ENCODE measurements at places on chromosomes 4 and X. TPM values are rescaled to one million over a fixed set of nuclear protein-coding genes. Genes with fewer than 3 reads are reported as not detected.

The DACH2 gene
- not detected for total RNA-seq

DNA sequence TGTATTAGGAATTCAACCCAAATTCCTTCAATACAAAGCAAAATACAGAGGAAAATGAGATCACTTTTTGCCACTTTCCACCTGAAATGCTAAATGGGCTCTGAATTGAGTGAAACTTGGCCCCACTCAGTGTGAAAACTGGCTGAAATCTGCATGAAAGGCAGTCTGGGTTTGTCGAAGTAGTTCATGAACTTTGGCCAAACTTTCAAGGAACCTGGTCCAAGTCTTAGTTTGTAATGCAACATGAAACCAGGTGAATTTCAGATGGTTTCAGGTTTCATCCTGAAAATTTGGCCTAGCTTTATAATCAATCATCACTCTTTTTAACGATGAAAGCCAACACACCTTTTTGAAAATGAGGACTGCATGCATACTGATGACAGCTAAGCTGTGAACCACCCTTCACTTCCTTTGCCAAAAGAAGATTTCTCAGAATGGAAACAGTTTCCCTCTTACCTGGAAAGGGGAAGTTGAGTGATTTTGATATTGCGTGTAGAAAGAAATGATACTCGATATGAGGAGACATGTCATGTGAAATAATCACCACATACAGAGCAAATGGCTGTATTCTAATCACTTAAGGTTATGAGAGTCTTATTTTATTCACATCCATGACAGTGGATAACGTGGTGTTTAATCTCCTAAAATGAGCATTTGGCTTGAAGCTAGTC lies 209.9 kb upstream of the ETNPPL start:
- no peak for DNase-seq

The AREG gene
- total RNA-seq = 3.4 TPM

- no peak for DNase-seq
Measured at GRCh38 chr4:5781691-5782090, 70.7 kb downstream of the EVC start.

GRCh38 chr4:58048491-58048890 lies 938.3 kb upstream of the IGFBP7 start:
- no peak for DNase-seq

DNA sequence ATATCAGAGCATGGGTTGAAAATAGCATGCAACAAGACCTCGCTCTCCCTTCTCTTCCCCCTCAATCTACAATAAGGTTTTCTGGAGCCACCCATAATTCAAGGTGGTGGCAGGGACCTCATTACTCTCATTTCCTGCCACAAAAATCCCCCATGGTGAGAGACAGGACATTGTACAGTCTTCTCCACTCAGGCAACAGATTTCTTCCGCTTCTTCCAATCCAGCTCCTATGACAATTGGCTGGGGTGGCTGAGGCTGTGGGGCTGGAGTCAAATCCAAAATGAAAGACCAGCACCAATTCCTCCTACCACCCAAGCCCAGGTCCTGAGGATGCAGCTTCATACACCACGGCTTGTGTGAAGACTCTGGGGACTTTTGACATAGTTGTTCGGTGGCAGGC lies 40.3 kb upstream of the NKRF start:
- DNase-seq = no peak

GRCh38 chrX:150635952-150636351 lies 57.2 kb upstream of the MTMR1 start:
- DNase-seq = no peak

DNA sequence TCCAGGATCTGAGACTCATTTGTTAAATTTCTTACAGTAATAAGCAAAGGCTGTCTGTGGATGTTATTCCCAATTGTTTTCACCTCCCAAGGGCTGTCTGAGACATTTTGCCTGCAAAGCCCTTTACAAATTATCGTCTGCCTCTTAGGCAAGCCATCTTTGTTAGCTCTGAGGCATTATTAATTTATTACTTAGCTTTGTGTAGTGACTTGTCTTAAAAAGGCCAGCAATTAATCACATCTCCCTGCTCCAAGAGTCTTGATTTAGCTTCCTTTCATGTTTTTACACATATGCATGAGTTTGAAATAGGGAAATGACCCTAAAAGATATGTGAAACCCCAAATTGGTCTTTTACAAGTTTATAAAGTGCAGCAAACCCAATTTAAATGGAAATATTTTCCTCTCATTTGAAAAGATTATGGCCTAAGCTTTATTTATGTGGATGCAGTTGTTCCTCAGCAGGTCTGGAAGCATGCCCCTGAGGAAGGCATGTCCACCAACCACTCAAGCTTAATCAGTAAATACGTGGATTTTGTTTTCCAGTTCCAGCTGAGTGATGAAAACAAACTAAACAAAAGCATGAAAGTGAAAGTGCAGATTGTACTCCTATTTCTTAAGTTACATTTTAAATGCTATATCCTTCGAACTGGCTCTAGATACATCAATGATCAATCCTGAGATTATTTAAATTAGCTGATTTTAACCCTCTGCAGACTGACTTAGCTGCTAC lies 173.6 kb upstream of the LNX1 start:
- peak; percentile 37 for DNase-seq

DNA sequence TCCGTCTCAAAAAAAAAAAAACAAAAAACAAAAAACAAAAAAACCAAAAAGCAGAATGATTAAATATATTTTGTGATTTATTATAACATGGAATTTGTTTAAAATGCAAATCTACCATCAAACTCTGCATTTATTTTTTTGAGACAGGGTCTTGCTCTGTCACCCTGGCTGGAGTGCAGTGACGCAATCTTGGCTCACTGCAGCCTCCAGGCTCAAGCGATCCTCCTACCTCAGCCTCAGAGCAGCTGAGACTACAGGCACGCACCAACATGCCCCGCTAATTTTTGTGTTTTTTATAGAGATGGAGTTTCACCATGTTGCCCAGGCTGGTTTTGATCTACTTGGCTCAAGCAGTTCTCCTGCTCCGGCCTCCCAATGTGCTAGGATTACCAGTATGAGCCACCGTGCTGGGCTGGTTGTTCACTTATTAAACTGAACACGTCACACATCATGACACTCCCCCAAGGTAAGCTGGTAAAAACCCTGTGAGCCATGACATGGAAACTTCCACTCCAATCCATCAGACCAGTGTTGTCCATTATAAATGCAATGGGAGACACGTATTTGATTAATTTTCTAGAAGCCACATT lies 45.7 kb downstream of the RBM47 start:
- no peak for DNase-seq

GRCh38 chr4:186689476-186689875 lies 34.2 kb downstream of the FAT1 start:
- no peak for DNase-seq

The FAM9B gene
- not detected for total RNA-seq

DNA sequence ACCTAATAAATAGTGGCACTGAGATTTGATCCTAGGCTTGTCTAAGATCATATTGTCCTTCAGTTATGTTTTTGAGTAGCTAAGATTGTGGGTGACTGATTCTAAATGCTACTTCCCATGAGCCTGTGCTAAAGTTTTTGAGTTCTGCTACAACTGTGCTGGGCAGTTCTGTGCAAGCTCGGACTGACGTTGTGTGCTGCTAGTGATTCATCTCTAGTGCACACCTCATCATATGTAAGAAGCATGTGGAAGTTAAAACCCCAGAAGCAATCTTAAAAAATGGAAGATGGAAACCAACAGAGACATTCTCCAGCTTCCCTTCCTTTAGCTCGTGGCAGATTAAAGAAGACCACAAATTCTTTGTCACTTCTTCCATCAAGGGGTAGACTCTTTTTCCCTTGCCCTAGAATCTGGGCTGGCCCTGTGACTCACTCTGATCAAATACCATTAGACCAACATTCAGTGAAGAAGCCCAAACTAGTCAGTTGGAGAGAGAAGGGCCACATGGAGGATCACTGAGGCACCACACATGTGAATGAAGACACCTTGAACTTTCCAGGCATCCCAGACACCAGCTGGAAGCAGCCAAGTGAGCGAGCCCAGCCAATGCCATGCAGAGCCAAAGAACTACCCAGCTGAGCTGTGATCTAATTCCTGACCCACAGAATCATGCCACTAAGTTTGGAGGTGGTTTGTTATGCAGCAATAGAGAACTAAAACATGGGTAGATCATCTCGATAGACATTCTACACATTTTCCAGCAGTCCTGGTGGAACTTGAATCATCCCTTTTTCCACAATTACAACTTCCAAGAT lies 16.8 kb downstream of the ARHGAP6 start:
- DNase-seq = no peak

GRCh38 chr4:57220734-57221133 lies 110.5 kb upstream of the IGFBP7 start:
- DNase-seq = no peak

- no peak for DNase-seq
Measured at GRCh38 chr4:16136311-16136710, 52.5 kb upstream of the PROM1 start.

DNA sequence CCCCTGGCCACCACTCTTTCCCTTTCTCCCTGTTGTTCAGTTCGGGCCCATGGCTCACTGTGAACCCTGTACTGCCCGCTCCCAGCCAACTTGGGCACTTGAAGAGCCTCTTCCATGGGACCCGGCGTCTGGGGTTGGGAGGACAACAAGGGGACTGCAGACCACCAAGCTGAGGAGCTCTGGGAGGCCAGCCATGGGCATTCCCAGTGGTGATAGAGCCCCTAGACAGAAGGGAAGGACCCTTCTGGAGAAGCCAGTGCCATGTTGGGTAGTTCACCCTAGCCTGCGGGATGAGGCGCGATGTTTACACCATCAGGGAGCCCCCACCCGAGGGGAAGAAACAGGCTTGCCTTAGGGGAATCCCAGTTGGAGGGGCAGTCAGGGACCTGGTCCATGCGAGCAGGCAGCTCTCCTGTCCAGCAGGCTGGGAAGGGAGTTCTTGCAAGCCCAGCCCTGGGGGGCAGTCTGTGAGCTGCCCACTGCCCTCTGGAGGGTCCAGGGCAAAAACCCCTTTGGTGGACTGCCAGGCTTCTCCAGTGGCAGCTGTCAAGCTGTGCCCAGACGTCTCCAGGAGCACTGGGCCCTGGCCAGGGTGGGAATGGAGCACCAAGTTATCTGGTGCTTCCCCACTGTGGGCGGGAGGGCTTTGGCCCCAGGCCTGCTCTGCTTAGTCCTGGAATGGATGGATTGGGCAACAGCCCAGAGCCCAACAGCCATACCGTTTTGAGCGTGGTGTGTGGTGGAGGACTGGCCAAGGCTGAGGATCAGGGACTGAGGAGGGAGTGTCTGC lies 23.7 kb upstream of the UBA1 start:
- no peak for DNase-seq

GRCh38 chrX:97847885-97848679 lies 964.4 kb downstream of the RPA4 start:
- no peak for DNase-seq

DNA sequence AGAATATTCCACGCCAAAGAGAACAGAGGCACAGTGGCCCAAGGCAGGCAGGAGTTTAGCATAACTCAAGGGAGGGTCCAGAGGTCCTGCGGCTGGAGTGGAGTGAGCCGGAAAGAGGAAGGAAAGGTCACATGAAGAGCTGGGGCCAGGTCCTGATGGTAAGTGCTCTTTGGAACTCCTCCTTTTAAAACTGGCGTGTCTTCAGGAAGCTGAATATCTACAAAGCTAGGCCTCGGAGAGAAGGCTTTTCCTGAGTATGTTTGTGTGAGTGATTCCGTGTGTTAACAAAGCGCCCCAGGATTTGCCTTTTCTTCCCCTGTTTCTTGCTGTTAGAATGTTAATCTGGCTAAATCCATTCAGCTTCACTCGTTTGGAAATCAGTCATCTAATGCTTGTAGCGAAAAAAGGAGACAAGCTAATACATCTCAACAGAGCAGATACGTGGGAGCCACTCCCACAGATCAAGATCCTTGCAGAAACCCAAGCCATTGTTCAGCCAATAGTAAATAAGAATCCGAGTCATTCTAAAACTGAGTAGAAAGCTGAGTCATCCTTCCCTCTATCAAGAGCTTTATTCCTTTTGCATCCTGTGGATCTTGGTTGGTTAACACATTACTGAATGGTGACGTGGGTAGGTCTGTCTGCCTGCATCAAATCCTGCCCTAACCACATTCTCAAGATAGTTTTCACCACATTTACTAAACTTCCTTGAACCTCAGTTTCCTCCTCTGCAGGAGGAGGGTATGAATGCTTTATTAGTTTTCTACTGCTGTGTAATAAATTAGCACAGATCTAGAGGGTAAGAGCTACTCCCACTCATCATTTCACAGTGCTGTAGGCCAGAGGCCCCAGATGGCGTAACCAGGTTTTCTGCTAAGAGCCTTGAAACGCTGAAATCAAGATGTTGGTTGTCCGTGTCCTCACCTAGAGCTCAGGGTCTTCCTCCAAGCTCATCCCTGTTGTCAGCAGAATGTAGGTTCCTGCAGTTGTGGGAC lies 43.2 kb upstream of the RBM47 start:
- no peak for DNase-seq

DNA sequence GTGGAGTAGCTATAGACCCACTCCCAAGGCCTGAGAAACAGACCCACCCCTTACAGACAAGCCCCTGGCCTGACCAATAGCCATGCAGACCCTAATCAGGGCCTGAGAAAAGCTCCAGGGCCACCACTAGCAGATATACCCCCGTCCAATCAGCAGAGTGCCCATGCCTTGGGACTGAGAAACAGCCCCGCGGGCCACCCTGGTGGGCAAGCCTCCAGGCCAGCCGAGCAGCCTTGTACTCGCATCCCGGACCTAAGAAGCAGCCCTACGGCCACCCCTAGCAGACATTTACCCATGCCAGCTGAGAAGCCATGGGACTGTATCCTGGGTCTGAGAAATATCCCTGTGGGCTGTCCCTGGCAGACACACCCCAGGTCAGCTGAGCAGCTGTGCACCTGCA lies 436.5 kb downstream of the SMARCA1 start:
- DNase-seq = no peak

The SOX3 gene
- not detected for total RNA-seq

DNA sequence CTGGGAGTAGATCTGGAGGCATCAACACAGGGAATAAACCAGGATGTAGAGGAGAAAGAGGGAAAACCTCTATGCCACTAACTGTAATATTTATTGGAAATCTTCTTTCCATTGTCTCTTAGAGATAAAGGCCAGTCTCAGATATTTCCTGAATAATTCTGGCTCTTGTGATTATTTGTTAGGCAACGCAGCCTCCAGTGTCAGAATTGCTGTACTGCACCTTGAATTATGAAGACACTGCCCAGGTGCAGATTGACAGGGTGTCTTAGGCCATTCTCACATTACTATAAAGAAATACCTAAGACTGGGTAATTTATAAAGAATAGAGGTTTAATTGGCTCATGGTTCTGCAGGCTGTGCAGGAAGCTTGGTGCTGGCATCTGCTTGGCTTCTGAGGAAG lies 100.7 kb upstream of the ZDHHC15 start:
- no peak for DNase-seq

GRCh38 chrX:110417128-110417527 lies 58.5 kb downstream of the RTL9 start:
- no peak for DNase-seq

The GRPR gene
- total RNA-seq = 15.0 TPM

- DNase-seq = no peak
Measured at GRCh38 chrX:150377005-150377404, 13.9 kb downstream of the MAMLD1 start.
